ENCODE measurements at places on chromosomes 4 and X.

DNA sequence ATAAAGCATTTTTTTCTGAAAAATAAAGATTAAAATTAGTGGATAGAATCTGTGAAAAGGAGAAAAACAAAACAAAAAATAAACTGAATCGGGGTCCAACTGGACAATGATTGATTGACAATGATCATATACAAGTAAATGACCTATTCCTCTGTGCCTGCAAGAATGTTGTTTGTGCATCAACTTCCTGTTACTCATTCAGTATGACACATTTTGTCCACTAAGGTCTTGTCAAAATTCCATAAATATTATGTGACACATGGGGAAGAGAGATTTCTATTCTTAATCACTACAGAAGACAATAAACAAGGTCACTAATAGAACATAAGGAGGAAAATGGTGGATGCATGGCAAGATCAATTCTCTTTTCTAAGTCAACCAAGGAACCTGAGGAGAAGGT, 54.9 kb downstream of the F8 start:
- DNase-seq: no peak

DNA sequence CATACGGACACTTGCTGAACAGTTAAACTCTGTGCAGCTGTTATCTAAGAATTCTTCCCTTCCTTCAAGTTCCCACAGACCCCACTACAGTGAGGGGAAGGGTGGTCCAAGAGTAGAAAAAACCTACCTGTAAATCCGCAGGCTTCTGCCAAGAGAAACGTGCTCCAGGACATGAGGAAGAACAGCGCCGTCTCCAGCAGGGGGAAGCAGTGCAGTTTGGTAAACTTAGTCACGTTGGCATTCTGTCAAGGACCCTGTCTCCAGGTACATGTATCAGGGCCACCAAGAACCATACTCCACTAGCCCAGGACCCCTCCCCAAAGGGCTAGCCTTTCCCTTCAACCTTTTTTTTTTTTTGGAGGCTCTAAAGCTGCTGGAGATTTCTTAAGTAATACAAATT, 79.9 kb downstream of the CHST7 start:
- DNase-seq: no peak

- DNase-seq: no peak
Measured at GRCh38 chr4:142683997-142684396, 162.1 kb downstream of the INPP4B start.

- no peak for DNase-seq
Measured at GRCh38 chr4:153028535-153028934, 92.4 kb downstream of the FHDC1 start.

DNA sequence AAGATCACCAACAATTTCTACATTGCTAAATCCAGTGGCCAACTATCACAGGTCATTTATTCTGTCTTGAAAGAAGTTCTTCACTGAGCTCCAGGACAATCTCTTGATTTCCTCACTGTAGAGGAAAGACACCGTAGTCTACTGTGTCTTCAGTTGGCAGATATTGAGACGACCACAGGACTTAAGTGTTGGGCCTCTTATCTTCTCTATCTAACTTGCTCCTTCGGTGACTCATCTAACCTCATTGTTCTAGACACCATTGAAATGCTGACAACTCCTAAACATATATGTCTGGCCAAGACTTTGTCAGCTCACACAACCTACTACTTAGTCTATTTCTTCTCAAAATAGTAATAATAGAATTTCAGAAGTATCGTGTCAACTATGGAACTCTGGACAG, 425.8 kb downstream of the ARAP2 start:
- no peak for DNase-seq

GRCh38 chr4:170979736-170980135, 833.5 kb upstream of the GALNTL6 start:
- peak; percentile 49 for DNase-seq

GRCh38 chr4:16496501-16496900, 270.2 kb upstream of the TAPT1 start:
- DNase-seq: no peak

DNA sequence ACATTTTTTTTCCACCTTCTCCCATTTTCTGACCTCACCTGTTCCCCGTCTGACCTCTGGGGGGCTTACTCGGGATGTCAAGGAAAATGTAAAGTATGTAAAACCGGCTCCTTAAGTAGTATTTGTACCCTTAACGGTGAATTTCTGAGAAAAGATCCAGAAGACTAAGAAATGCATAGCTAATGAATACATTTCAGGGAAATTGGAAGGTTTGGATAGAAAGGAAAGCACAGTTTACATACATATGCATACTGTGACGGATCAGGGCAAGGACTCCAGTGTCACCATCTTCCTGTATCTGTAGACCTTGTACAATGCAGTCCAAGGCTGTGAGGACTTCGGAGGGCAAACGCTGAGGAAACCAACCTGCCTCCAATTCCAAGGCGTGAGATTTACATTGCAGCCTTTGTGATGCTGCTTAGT, 2185.9 kb upstream of the TENM3 start:
- peak; percentile 1 for DNase-seq

- DNase-seq: peak; percentile 19
Measured at GRCh38 chr4:94728056-94728766, 29.5 kb upstream of the BMPR1B start.

DNA sequence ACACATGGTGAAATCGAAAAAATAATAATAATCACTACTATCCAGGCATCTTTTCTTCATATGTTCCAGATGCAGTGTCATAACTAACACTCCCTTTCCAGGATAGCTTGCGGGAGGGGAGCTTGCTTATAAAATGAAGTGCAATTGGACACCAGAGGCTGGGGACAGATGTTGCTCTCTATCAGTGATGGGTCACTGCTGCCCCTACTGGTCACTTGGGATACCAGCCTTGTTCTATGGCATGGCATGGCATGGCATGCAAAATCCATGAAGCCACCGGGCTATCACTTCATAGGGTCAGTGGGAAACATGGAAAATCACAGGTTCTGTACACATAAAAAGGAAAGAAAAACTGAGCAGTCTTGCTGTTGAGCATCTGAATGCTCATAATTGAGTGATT, 168.1 kb downstream of the GLRA2 start:
- DNase-seq: peak; percentile 4

DNA sequence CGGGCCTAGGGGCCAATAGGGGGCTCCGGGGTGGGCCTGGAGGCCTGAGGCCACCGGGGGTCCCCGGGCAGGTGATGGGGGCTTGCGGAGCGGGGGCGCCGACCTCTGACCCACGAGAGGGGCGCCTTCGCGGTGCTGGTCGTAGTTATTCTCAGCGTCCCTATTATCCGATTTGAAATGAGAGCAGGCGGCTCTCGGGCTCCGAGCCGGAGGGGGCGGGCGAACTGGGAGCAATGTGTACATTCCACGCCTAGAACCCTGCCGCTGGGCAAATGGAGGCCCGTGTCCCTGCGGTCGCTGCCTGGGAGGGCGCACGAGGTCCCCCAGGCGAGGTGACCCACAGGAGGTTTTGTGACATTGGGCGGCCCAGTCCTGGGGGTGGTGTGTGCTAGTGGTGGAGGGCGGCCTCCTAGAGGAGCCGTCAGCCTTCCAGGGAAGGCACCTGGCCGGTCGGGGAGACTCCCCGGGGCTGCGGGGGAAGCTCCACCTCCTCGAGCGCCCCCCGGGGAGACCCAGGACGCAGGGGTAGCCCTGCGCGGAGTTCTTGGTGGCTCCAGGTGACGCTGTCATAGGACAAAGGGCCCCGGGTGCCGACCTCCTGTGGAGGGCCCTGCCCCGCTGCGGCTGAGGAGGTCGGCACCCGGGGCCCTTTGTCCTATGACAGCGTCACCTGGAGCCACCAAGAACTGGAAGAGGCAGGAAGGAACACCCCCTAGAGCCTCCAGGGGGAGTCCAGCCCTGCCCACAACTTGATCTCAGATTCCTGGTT, 102.6 kb upstream of the PRKX start:
- peak; percentile 73 for DNase-seq

DNA sequence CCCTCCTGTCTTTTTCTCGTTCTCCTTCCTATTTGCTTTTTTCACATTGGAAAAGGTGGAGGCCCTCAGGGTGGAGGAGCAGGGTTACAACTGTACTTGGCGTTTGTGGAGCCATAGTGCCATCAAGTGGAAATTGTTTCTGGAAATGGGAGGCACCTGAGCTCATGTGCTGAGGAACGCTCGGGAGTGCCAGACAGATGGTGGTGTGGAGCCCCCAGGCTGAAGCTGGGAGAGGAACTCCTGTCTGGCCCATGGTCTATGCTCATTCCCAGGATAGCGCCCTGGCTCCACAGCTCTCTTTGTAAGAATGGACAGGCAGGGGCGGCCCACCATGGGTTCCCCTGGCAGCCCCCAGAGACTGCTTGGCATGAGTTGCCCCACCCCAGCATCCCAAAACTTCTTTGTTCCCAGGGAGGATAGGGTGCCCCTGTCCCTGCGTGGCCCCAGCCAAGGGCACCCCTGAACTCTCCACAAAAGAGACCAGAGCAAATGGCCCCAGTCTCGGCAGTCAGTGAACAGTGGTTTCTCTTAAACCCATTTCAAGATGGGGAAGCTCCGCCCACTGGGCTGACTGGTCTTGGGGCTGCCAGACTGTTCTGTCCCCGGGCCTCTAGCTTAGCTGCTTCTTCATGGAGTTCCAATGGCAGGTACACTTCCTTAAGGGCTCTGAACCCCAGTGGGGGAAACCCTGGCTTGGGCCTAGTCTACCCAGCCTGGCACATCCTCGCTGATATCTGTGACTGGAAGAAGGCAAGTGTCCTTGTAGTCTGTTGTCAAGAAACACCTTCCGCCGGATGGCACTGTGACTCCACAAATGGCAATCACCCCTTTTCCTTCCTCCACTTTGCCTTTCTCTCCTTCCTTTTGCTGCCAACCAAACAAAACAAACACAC, 70.1 kb downstream of the NBDY start:
- peak; percentile 95 for DNase-seq

- peak; percentile 82 for DNase-seq
Measured at GRCh38 chr4:127229855-127230608, 402.7 kb upstream of the INTU start.

GRCh38 chrX:13875572-13875971, 58.7 kb upstream of the GPM6B start:
- DNase-seq: no peak

DNA sequence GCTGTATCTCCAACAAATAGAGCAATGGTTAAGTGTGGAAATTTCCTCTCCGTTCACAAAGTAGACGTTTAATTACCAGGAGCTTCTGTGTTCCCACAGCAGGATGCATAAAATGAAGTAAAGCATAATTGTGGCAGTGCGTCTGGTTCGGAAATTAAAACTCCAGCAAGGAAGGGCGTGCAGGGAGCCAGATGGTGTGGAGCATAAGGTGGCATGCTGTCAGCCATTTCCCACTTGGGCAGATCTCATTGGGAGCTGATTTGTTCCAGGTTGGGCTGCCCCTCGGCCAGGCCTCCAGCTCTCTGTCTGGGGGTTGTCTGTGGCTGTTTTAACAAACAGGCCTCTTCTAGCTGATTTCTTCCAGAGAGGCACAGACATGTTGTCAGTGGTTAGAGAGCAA, 182.1 kb upstream of the CLNK start:
- DNase-seq: no peak

DNA sequence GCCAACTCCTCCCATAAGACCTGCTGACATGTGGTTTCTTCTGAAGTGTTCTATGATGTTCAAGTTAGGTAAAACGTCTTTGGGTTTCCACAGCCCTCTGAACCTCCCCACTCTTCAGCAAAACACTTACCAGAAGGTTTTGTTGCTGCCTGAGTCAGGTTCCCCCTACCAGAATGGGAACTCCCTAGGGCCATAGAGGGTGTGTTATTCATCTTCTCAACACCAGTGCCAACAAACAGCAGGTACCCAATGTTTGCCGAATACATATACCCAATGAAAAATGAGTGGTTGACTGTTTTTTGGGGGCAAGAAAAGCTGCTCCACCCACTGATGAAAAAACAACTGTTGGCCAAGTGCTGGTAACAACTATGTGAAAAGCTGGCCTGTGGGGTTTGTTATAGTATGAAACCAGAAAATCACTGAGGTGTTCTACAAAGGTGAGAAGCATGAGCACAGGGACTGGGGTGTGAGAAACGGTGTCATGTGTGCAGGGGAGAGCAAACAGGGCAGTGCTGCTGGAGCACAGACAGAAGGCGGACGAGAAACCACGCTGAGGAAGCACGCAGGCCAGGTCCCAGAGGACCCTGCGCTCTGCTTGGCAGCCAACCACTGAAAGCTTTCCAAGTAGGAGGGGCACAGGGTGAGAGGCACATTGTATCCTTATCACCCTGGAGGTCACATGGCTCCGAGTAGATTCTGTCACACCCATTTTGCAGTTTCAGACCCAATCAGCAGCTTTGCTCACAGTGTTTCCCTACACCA, 28.8 kb downstream of the ATP8A1 start:
- peak; percentile 13 for DNase-seq

DNA sequence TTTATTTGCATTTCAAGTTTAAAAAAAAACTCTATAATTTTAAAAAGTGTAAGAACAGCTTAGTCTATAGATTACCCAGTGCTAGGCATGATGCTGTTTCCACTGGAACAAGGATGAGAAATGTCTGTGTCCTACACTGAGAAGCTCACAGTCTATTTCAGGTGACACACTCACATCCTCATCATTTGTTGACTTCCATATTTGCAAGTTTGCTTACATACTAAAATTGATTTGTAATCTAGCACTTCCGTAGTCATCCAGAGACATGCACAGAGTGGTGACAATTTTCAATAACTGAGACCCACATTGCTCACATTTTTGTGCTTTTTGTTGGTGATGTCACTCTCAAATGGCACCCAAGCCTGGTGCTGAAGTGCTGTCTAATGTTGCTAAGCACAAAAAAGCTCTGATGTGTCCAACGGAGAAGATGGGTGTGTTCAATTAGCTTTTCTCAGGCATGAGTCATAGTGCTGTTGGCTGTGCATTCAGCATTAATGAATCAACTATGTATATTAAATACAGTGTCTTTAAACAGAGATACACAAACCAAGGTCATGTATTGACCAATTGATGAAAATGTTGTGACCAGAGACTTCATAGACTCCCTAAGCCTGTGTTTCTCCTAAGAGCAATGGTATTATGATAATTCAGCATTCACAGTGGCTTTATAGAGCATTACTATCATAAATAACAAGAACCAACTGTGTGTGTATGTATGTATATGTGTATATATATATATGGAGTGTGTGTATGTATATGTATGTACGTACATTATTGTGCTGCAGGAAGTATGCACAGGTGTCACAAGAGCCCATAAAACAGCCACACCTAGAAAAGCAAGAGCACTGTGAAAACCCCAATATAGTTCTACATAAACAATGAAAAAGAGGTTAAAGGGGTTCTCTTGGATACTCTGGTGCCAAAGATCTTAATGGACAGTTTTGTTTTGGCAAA, 31.2 kb upstream of the VCX3B start:
- no peak for DNase-seq

DNA sequence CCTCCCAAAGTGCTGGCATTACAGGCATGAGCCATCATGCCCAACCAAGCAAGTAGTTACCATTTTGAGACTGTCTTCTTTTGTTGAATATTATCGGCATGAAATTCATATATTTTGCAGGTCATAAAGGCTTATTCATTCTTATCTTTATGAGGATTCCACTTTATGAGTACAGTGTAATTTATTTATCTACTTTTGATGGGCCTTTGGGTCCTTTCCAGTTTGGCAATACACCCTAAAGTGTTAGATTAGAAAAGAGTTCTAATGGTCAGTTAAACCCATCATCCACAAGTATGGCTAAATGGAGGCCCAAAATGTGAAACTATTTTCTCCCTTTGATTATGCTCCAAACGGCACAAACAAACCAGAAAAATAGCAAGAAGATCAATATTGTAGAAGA, 10.9 kb upstream of the ABCG2 start:
- DNase-seq: no peak

GRCh38 chr4:66017671-66018070, 347.4 kb upstream of the EPHA5 start:
- no peak for DNase-seq

GRCh38 chr4:48943387-48943786, 36.8 kb upstream of the OCIAD2 start:
- DNase-seq: no peak

All from muscle of leg (tissue), 16 donors.